Putamen (tissue), 1 donor: ENCODE measurements at places on chromosomes 16 and 17.
A peak's percentile ranks its signal among the peaks of the same experiment; 100 is the strongest.

DNA sequence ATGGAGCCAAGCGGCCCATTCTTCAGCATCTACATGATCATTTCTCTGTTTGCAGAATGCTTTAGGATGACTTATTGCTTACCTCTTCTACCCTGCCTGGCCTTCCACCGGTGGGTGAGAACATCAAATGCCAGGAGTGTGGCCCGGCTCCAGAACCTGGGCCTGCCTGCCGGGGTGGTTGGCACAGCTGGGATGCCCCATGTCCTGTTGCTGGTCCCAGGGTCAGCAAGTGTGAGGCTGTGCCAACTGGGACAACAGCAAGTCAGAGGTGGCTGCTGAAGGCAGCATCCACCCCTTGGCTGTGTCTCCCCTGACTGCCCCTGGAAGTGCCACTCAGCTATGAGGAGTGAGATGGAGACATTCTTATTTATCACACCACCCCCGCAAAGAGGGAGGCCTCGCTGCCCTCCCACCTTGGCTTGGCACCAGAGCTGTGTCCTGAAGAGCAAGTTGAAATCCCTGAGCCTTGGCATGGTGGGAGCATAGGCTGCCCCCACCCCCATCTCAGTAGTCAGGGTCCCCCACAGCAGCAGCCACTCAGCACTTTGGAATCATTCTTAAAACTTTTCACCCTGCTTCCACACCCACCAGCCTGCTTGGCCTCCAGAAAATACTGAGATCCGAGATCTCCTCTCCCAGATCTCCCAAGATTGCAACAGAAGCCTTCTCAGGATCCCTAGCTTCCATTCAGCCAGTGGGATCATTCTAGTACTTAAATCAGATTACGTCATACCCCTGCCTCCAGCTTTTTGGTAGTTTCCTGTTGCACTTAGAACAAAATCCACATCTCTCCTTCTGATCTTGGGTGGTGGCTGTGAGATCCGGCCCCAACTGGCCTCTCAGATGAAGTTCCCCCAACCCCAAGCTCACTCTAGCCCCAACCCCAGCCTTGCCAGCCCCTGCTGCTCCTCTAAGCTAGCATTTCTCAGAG lies 127.5 kb downstream of the SOCS1 start:
- no peak for DNase-seq

DNA sequence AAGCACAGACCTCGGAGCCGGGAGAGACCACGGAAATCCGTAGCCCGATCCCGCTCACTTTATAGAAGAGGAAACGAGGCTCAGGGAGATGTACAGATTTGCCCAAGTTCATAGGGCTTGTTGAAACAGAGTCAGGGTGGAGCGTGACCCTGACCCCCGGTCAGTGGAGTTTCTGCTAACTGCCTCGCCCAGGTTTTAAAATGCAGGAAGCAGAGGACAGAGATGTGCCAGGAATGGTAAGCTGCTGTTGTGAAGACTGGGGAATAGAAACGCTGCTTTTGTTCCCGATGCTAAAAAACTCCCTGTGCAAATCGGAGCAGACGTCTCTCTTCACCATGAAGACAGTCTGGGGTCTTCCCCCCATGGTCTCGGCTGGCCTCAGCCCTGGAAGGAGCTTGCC lies 403.0 kb downstream of the SEC14L1 start:
- no peak for DNase-seq

- DNase-seq: no peak
These were observed 150.4 kb downstream of the WWOX start for GRCh38 chr16:78249832-78250231.

DNA sequence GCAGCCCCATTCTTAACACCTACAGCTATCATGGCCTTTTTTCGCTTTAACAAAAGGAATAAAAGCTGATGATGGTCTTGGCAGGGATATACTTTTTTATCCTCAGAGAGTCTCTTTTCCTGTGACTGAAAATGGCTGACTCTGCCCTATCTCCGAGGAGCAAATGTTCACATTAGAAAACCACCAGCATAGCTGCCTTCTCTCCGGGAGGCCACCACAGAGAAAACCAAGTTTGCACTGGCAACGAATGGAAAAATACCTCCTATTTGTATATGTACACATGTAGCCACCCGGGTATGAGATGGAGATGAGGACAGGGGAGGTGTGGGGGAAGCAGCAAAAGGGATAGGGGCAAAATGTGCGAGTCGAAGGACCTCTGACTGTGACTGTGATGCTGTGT lies 88.2 kb downstream of the STX8 start:
- DNase-seq: no peak

DNA sequence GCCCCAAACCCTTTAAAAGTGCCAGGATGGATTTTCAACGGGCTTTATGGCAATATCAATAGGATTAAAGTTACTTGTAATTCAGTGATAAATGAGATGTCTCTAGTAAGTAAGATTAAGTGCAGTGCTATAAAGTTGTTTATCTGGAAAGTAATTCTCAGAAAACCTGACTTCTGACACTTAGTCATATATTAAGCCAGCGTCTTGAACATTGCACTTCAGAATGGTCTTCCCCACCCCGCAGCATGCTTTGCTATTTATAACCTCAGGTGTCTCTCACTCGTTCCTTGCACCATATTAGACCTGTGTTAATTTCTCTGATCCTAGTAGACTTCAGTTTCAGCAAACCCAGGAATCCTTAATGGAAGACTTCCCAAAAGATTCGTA lies 2.1 kb upstream of the MAF start:
- no peak for DNase-seq

GRCh38 chr17:28737770-28738679 lies 5.8 kb upstream of the TRAF4 start:
- no peak for DNase-seq

DNA sequence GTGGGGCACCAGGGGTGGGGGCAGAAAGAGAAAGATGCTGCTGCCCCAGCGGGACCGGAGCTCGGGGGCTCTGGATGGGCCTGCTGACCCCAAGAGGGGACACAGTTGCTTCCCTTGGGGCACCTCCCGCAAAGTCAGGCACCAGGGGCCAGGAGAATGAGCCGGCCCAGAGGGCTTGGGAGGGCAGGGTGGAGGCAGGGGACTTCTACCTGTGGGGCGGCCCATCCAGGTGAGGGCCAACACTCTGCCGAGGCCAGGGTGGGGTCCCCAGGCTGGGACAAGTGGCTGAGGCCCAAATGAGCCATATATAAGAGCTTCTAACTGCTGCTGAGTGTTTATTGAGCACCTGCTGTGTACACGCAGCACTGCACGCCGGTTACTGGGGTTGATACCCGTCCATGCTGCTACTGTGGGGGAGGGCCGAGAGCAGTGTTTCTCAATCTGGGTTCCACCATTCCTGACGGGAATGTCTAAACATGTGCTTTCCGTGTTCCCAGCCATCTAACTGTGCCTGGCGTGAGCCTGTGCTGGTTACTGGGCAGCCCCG lies 211.7 kb upstream of the GSE1 start:
- no peak for DNase-seq

GRCh38 chr16:67412294-67412693 lies 4.0 kb downstream of the ZDHHC1 start:
- DNase-seq: no peak

GRCh38 chr16:318628-319027 lies 33.9 kb downstream of the AXIN1 start:
- no peak for DNase-seq

DNA sequence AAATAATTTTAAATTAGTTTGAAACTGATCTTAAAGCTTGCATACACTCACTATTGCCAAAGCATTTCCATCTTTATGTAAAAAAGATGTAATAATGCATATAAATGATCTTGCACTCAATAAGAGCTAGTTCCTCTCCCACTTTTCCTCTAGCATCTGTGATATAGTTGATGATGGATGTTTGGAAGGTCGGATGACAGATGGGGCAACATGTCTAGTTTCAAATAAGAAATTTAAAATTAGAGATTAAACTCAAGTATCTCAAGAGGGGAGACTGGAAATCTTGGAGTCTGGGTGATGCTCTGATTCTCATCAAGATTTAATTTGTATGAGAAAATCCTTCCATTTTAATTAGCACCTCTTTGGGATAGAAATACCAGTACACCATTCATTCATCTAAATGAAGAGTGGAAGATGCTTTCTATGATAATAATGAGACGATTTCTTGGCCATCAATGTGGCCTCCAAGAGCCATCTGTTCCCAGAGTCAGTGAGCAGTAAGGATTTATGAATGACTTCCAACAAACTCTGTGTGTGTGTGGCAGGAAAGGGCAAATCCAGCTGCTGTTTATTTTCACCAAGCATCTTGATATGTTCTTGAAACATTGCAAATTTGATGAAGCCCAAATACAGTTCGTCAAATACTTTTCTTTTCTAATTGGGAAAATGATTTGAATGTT lies 616.3 kb upstream of the CDH8 start:
- DNase-seq: no peak

- no peak for DNase-seq
These were observed 1.0 kb downstream of the MED1 start for GRCh38 chr17:39450051-39450450.

GRCh38 chr16:30474074-30474452 lies 1.5 kb downstream of the ITGAL start:
- DNase-seq: no peak

GRCh38 chr16:11699234-11699894 lies 31.1 kb downstream of the SNN start:
- peak; percentile 69 for DNase-seq

GRCh38 chr16:57084257-57084770 lies 8.1 kb upstream of the CPNE2 start:
- DNase-seq: peak; percentile 70

- no peak for DNase-seq
These were observed 52.9 kb downstream of the ANKRD11 start for GRCh38 chr16:89437251-89437987.

DNA sequence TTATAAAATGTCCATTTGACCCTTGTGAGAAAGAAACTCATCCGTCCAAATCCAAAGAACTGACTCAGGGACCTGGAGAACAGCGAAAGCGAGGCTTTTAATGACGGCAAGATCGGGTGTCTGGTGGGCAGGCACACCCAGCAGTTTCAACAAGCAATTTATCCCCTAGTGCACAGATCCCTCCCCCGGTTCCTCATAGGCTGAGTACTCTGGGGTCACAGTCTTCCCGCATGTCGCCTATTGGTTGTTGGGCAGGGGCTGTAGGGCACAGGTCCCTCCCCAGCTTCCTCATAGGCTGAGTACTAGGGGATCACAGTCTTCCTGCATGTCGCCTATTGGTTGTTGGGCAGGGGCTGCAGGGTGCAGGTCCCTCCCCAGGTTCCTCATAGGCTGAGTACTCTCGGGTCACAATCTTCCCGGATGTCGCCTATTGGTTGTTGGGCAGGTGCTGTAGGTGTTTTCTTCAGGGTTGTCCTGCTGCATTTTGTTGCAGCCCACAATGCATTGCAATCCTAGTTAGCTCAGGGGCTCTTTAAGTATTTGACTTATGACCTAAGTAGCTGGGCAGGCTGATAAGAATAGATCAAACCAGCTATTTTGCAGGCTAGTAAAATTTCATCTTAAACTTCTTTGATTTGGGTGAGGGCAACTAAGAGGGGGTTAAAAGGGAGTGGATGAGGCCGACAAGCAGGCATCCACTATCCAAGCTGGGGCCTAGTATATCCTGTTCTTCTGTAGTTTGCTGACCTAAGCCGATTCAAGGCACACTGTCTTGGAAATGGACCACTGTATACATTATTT lies 3.6 kb upstream of the UTS2R start:
- DNase-seq: no peak

- DNase-seq: no peak
These were observed 138.4 kb downstream of the PHKB start for GRCh38 chr16:47599512-47599911.

DNA sequence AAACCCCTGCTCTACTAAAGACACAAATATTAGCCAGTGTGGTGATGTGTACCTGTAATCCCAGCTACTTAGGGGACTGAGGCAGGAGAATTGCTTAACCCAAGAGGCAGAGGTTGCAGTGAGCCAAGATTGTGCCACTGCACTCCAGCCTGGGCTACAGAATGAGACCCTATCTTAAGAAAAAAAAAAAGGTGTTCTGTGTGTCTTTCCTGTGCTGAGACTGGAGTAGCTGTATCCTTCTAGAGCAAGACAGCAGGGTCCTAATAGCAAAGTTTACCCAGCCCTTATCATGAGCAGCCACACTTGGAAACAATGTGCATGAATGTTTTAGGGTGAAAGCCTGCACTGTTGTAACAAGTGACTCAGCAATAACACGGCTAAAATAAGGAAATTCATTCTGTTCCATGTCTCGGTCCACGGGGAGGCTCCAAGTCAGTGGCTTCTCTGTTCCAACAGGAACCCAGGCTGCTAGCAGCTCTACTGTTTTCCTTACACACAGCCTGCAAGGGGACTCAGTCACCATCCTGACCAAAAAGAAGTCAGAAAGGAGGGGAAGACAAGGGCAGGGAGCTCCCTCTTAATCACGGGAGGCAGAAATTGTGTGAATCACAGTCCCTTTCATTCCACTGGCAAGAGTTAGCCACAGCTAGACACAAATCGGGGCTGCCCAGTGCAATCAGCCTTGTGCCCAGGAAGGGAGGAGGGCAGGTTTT lies 7.1 kb upstream of the SLC5A11 start:
- peak; percentile 81 for DNase-seq

- no peak for DNase-seq
These were observed 5.6 kb downstream of the MRPL27 start for GRCh38 chr17:50367401-50367800.

- no peak for DNase-seq
These were observed 19.1 kb upstream of the ZNF594 start for GRCh38 chr17:5210614-5211252.

- DNase-seq: no peak
These were observed 8.4 kb upstream of the GHDC start for GRCh38 chr17:42202696-42203095.

DNA sequence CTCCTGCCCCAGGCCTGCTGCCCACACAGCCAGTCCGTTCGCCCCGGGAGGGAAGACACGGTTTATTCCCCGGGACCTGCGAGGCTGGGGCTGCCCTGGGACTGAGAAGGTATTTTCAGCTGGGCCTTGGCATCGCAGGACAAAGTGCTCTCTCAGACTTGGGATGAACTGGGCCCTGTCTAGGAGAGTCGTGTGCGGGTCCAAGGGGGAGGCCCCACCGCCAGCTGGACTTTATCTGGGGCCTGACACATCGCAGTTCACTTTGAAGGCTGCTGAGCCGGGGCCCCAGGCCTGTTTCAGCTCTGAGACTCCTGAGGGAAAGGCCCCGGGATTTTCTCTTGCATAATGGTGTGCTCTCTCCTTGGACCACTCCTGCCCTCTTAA lies 6.8 kb downstream of the CRISPLD2 start:
- no peak for DNase-seq

GRCh38 chr16:63975669-63976068 lies 1146.2 kb downstream of the CDH11 start:
- no peak for DNase-seq

DNA sequence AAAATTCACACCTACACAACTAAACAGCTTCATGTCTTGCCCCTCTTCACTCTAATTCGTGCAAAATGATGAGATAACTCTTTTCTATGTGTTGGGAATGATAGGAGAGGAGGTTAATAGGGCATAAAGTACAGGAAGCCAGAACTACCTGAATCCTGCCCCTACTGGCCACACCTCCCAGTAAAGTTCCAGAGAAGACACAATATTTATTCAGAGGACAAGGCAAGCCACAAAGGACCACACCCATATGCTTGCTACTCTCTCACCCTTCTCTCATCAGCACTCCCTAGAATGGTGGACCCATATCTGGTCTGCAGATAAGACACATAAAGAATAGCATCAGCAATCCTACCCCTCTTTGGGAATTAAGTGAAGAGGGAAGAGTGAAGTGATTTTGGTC lies 74.6 kb downstream of the ZNF18 start:
- no peak for DNase-seq

GRCh38 chr16:86531641-86532525 lies 21.6 kb downstream of the FOXF1 start:
- DNase-seq: no peak
